OCI-M1 (cell line): ENCODE measurements at places on chromosomes 6 and 20.
A peak's percentile ranks its signal among the peaks of the same experiment; 100 is the strongest.

DNA sequence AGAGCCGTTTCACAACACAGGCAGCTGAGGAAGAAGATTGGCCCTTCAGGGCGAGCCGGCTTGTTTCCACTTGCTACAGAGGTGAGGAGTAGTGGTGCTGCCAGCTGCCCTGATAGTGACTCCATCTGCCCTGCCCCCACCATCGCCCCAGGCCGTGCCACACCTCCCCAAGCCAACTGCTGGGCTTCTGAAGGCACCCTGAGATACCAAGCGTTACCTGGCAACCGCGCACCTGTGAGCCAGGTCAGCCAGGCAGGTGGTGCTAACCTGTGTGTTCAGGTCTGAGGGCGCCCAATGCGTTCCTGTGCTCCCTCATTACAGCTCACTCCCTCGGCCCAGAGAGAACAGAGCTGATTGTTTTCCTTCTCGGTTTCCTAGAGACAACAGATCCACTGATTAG is 299.1 kb upstream of the ID4 start:
- DNase-seq, result no peak

GRCh38 chr6:153087436-153087835 is 43.6 kb downstream of the RGS17 start:
- peak; percentile 71 for DNase-seq

DNA sequence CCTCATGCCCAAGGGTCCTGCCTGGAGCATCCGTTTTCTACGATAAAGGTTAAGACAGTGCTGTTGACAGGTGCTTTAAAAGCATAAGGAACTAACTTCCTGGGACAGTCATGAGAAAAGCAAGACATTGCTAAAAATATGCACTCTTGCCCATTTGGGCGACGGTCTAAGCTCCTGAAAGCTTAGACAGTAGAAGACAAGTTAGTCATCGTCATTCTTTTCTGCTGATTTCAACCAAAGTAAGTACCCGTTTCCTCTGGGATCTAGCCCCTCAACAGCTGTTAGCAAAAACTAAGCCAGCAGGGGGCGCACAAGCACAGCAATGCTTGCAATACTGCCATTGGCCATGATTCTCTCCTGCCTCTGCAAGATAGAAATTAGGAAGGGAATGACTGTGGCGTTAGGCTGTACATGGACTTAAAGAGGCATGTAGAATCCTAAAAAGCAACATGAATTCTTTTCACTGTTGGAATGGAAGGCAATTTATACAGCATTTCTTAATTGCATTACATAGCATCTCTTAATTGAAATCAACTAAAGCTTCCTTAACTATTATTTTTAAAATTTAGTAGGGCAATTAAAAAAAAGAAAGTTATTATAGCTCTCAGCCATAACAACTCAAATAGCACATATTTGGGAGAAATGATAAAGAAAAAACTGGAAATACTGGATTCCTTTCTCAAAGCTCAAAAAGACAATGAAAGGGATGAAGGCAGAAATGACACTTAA is 147.8 kb upstream of the RALGAPA2 start:
- peak; percentile 94 for DNase-seq

DNA sequence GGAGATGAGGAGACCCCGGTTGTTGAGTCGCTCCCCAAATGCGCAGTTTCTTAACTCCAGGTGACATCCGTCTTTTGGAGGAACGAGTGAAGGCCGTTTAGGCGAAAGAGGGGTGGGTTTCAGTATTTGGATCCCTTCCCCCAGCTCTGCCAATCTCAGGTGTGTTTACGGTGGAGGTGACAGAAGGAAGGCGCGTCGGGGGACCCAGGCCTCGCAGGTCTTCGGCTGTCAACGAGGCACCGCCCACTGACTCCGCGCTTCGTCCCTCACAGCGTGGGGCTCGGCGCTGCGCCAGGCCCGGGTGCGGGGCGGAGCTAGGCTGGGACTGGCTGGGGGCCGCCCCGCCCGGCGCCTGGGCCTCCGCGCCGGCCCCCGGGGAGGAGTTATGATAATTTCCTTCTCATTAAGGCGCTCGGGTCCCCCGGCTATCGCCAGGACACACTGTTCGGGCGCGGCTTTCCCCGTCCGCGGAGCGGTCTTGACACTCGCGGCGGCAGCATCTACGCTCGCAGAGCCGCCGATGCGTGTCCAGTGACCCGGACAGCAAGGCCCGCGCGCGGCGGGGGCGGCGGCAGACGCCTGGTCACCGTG is at the start of gene TFAP2C:
Gene TFAP2C (plus strand): TSS at position 434 of the 591 bp plus-strand sequence. CDS start 239 bp downstream, outside the sequence.
- DNase-seq, result no peak

GRCh38 chr6:110778333-110778732 is 36.9 kb downstream of the CDK19 start:
- DNase-seq, result no peak

DNA sequence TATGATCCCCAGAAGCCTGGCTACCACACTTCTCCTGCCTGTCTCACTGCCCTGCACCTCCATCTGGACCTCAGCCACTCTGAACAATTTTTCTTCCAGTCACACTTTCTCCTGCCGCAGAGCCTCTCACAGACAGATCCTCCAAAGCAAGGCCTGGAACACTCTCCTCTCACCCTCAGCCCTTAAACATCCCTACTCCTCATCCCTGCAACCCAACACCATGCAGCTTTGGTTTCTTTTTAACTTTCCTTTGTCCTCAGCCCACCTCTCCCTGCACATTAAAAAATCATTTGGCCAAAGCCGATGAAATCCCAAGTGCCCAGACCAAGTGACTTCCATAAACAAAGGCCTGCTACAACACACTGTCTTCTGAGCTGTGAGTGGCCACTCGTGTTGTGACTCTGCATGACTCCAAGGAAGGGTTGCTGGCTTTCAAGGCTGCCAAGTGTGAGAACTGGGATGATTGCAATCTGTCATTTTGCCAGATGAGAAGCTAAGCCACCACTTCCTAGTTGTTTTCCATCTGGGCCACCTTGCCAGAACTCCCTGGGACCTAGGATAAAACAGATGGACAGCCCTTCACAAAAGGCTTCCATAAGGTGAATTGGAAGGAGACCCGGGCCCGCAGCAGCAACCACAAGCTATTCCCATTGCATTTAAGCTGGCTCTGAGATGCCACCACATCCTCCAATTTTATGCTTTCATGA is 144.4 kb upstream of the SSTR4 start:
- no peak for DNase-seq

DNA sequence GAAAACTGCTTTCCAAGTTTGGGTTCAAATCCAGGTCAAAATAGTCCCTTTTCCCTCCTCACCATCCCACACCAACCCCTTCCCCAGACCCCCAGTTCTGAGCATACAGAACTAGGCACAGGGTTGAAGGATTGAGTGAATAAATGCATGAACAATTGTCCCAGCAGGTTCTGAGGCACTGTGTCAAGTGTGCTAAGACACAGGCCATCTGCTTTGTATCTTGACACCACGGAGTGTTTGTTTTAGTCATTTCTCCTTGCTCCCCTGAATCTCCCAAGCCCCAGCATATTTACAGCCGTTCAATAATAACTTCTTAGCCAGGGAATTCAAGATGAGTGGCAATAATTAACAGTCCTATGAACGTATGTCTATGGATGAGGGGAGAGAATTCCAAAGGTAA is 102.8 kb upstream of the JARID2 start:
- DNase-seq, result no peak

GRCh38 chr6:15356179-15356578 is 110.3 kb downstream of the JARID2 start:
- DNase-seq, result no peak

DNA sequence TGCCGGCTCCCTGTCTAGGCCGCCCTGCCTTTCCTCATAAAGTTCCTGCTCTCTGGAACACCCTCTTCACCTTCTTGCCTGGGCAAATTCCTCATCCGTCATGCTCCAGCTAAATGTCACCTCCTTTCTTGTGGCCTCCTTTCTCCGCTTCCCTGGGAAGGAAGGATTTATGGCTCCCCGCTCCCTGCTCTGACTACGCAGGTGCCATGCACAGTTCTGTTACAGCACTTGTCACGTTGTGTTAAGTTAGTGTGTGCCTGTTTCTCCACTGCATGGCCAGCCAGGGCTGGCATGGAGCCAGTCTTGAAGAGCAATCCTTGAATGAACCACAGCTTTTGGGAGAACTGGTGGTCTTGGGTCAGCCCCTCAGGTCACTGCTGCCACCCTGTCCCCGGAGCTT is 61.7 kb downstream of the CD40 start:
- DNase-seq, result no peak
